ENCODE measurements at places on chromosomes 2 and 18.
A peak's percentile ranks its signal among the peaks of the same experiment; 100 is the strongest.

GRCh38 chr2:12555012-12555645 lies 161.6 kb upstream of the TRIB2 start:
- peak; percentile 75 for DNase-seq

GRCh38 chr2:223459328-223459939 lies 142.7 kb downstream of the SCG2 start:
- no peak for DNase-seq

DNA sequence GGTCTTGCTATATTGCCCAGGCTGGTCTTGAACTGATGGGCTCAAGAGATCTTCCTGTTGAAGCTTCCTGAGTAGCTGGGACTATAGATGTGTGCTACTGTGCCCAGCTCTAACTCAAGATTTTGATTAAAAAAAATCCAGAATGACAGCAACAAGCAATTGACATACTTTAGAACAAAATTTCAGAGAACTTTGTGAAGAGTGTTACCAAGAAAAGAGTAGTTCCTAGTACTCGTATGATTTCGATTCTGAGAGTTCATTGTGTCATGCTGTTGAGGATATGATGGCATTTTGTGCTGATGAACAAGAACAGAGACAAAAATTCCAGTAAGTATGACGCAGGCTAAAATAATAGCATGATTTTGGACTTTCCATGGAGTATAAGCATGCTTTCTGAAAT lies 90.2 kb upstream of the TWSG1 start:
- DNase-seq: no peak

- no peak for DNase-seq
Observed at GRCh38 chr18:23992089-23992940, 22.2 kb upstream of the TTC39C start.

- no peak for DNase-seq
Observed at GRCh38 chr2:58304843-58305242, 63.7 kb upstream of the FANCL start.

- DNase-seq: no peak
Observed at GRCh38 chr2:217269701-217270484, 410.0 kb upstream of the TNP1 start.

- DNase-seq: no peak
Observed at GRCh38 chr2:10239561-10239967, 63.1 kb upstream of the HPCAL1 start.

DNA sequence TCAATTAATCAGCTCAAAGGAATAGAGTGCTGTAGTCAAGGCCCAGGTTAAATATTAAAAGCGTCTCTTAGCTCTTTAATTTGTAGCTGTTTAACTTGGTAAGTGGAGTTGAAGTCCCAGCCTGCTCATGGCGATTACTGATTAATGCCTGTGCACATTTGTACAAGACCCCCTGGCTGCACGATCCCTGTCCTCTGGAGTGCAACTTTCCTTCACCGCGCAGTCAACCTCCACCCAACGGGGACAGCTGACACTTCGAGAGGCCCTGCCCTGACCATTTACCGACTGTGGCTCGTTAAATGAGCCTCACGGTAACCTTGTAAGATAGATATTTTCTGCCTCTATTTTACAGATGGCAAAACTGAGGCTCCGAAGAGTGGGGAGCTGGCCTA lies 5.5 kb upstream of the CYS1 start:
- no peak for DNase-seq

DNA sequence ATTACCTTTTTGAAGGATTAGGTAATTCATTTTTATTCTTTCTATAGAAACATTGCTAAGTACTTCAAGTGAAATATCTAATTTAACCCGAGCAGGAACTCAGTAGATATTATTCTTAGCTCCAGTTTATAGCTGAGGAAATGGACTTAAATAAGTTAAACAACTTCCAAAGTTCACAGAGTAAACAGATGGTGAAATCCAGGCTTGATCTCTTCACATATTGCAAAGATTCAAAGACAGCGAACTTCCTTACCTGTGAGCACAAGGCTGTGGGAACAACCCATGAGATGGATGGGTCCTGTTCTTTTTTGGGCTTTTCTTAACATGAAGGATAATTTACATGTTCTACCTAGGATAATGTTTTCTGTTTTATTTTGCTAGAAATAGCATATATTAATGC lies 439.0 kb downstream of the IRS1 start:
- no peak for DNase-seq

DNA sequence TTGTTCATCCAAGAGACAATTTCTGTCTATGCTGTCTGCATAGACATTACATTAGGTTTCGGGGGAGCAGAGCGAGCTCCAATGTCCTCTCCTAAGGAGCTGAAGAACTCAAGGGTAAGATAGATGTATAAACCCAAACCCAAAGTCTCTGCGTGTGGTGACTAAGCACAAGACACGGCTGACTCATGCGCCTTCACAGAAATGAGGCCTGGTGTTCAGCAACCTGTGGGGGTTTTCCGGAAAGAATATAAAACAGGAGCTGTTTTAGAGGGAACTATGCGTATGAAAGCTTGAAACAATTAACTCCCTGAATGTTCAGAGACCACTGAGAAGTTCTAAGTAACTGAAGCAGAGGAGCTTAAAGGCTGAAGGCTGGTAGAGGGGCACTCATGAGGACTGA lies 154.7 kb downstream of the SOX11 start:
- DNase-seq: no peak

- DNase-seq: no peak
Observed at GRCh38 chr18:35688757-35689156, 107.2 kb downstream of the GALNT1 start.

- no peak for DNase-seq
Observed at GRCh38 chr18:62828091-62828640, 112.8 kb downstream of the PHLPP1 start.

DNA sequence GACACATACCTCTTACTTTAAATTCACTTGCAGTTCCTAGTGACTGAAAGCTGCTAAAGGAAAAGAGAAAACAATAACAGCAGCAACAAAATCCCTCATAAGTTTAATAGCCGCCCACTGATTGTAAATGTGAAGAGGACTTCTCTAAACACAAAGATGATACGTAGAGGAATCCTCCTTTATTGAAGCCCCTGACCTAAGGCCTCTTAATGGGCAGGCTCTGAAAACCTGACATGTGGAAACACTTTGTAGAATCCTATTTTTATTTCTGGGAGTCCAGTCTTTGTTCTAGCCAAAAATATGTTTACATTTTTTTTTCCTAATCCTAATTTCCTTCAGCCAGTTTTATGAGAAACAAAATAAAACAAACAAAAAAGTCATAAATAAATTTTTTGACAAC lies 1277.7 kb upstream of the CELF4 start:
- DNase-seq: no peak

DNA sequence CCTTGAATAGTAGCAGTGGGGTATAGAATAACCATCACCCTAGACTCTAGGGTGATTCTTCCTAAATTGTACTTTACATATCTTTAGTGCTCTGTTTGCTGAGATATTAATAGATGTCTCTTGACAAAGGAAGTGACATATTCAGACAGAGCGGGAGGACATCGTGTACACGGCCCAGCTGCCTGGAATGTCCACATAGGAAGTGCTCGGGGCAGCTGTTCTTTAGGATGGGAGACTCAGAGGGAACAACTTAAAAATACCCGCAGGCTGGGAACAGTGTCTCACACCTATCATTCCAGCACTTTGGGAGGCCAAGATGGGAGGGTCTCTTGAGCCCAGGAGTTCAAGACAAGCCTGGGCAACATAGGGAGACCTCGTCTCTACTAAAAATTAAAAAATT lies 206.1 kb downstream of the FAM210A start:
- no peak for DNase-seq

DNA sequence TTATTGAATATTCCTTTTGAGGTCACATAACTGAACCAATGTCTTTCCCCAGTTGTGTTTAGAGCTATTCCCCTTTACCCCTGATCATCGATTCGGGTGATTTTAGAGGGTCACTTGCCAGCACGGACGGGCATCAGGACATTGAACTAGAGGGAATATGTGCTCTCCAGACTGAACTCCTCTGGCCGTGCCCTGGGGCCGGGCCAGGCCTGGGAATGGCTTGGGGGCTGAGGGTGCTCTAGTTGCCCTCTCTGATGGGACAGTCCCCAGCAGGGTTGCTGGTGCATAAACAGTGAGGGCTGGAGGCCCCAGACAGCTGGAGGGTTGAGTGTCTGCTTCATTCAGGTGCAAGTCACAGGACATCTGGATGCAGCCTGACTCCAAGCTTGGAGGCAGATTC lies 90.7 kb downstream of the SMIM21 start:
- DNase-seq: no peak

DNA sequence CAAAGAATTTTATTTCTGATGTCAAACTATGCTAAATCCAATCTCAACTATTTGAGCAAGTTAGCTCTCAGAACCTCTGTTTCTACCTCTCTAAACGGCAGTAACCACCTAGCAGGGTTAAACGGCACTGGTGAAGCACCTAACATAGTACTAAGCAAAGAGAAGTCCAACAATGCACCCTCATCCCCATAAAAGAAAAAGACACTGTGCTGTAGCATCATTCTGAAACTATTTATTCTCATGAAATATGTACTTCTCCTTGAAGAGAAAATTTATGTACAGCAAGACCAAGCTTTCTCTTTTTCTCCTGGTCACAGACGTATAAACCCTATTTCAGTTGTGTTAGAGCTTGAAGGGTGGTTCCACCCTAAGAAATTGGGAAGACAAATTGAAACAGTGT lies 4.8 kb downstream of the MEX3C start:
- DNase-seq: no peak

DNA sequence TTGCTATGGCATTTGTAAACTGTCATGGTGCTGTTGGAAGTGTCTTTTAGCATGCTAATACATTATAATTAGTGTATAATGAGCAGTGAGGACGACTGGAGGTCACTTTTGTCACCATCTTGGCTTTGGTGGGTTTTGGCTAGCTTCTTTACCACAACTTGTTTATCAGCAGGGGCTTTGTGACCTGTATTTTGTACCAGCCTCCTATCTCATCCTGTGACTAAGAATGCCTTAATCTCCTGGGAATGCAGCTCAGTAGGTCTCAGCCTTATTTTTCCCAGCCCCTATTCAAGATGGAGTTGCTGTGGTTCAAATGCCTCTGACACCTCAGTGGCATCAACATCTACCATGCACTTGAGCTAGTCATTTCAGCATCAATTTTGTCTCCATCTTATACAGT lies 29.7 kb downstream of the LYPD6 start:
- DNase-seq: no peak

DNA sequence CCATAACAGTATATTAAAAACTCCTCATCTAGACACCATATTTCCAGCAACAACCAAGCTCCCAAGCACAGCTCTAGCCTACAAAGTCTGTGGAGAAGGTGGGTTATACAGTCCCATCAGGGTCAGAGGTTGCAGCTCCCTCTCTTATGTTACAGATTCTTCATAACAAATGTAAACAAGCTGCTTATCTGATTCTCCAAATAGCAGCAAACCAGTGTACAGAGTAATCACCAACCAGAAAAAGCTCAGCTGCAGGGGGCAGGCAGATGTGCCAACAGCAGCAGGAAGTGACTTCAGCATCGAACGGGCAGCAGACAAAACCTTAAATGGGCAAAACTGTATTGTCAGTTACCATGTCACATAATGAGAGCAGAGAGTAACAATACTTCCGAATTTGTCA lies 52.9 kb upstream of the NABP1 start:
- no peak for DNase-seq

- no peak for DNase-seq
Observed at GRCh38 chr18:74512321-74513053, 16.3 kb downstream of the CNDP2 start.

DNA sequence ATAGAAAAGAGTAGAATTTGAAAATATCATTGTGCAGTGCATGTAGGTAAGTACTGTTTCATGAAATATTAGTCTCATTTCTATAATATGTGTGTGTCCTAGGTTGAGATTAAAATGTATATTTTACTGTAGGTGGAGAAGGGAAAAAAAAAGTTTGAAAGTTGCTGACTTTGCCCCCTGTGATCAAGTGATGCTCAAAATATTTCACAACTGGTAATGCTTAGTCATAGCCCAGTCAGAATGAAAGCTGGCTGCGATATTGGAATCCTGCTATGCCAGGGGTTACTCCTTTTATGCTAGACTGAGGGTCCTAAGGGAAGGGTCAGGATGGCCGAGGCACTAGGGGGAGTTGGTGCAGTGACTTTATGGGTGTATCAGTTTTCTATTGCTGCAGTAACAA lies 19.5 kb upstream of the CFAP36 start:
- DNase-seq: no peak

- DNase-seq: no peak
Observed at GRCh38 chr2:121955872-121956271, 200.4 kb downstream of the TSN start.

DNA sequence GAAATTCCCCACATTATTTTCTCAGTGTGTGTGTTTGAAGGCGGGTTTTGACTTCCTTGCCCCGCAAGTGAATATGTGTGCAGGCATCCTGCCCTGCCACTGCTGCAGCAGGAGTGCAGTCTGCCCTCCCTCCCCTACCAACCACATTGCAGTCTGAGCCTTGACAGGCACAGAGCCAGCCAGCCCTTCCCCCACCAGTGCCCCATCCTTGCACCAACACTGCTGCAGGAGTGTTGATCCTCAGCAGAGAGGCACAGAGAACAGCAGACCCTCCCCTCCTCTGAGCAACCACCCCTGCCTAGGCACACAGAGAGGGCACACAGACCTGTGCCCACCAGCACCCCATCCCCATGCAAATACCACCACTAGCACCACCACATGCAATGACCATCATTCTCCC lies 683.0 kb upstream of the PKDCC start:
- no peak for DNase-seq

DNA sequence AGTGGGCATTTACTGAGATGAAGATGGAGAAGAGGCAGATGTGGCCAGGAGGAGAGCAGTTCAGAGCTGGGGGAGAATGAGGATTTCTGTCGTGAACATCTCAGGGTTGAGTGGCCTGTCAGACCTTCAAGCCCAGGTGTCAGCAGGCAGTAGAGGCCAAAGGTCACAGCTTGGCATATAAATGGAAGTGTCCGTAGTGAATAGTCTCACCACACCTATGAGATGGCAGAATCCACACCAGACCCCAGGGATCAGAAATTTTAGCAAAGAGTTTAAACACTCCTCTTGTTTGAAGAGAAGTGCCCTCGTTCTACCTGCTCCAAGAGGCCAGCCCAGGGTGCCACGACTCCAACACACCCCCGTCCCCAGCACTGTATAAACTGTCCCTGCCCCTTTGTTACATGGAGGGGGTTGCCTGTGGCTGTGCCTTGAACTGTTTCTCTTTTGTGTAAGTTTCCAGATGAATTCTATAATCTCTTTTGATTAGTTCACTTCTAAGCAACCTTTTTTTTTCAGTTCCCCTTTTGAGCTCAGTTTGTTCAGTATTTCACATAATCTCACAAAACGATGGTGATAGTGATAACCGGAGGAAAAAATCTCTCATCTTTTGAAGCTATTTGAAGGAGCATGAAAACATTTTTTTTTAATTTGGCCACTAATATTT lies 69.0 kb upstream of the TTC39C start:
- DNase-seq: no peak

GRCh38 chr2:30148850-30149249 lies 2.0 kb downstream of the YPEL5 start:
- no peak for DNase-seq

GRCh38 chr2:79512442-79513401 lies at the start of gene CTNNA2:
Gene CTNNA2, plus strand, starts transcription at chr2:79513051.
- no peak for DNase-seq

GRCh38 chr2:230085201-230085600 lies 16.5 kb upstream of the SLC16A14 start:
- DNase-seq: no peak

GRCh38 chr2:28419443-28420270 lies 27.0 kb downstream of the FOSL2 start:
- no peak for DNase-seq

Data from bone marrow (tissue), 2 donors.